Mesothelial cell of epicardium (in vitro differentiated cells): ENCODE measurements at places on chromosomes 2 and 18. TPM values are rescaled to one million over a fixed set of nuclear protein-coding genes. Genes with fewer than 3 reads are reported as not detected.

The TFPI gene
- total RNA-seq: 80.0 to 89.7 TPM (median 87.9 TPM) in 3 replicates

The PDE11A gene
- 22.9 to 25.6 TPM (median 23.9 TPM) in 3 replicates for total RNA-seq

The SKA1 gene
- total RNA-seq: 5.0 to 5.9 TPM (median 5.5 TPM) in 3 replicates

DNA sequence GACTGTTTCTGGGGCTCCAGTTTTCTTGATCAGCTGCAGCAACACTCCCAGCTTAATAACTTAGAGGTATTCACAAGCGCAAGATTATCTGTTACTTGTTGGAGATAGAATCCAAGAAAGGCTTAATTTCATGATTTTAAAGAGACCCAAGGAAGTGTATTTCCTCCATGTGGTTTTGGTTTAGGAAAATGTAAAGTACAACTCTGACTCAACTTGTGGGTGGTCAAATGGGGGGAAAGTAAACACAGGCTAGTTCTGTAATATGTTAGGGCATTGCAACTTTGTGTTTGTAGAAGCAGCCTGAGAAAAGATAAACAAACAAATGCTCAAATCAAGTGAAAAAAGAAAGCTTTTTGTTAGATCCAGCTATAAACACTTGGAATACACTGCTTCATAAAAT is 90.1 kb upstream of the COL3A1 start:
- no peaks in the 10 kb centered on the region for H3K27me3 ChIP-seq
- H3K27ac ChIP-seq: peak overlapping the region; percentile 1

GRCh38 chr2:166112193-166112605 is 15.6 kb downstream of the SCN1A start:
- H3K4me3 ChIP-seq: no peak overlapping the region
- no peaks in the 10 kb centered on the region for H3K4me1 ChIP-seq
- no peak overlapping the region for H3K27ac ChIP-seq
- no peaks in the 10 kb centered on the region for H3K36me3 ChIP-seq
- H3K27me3 ChIP-seq: no peaks in the 10 kb centered on the region

DNA sequence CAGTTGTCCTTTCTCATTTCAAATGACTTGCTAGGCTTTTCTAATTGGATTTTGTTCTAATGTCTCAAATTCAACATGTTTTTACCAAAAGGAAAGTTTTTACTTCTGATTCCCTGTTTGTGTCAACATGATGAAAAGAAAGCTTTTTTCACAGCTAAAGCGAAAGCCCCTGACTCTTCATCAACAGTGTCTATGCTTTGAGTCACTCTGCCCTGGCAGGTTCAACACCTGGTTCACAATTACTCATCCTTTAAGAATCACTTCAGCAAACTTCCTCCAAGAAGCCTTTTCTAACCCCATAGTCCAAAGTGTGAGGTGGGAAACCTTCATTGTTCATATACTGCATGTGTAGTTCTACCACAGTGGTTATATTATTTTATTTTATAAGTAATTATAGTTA is 7.6 kb upstream of the DSG2 start:
- H3K4me3 ChIP-seq: no peak overlapping the region
- no peaks in the 10 kb centered on the region for H3K27me3 ChIP-seq
- peaks cover 53% of the 10 kb centered on the region for H3K4me1 ChIP-seq

DNA sequence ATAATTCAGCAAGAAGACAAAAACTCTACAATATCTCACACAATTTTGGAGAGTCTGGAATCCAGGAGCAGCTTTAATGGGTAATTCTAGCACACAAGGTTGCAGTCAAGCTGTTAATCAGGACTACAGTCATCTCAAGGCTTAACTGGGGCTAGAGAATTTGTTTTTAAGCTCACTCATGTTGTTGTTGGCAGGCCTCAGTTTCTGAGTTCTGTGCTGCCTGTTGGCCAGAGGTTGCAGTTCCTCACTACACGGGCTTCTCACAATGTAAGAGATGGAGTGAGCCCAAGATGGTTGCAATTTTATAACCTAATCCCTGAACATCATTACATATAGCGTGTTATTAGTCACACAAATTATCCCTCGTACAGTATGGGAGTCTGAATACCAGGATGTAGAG is 50.6 kb upstream of the TMEFF2 start:
- DNase-seq: no peak
- H3K27ac ChIP-seq: no peak overlapping the region
- H3K27me3 ChIP-seq: peaks cover 2% of the 10 kb centered on the region
- H3K4me3 ChIP-seq: no peak overlapping the region
- no peaks in the 10 kb centered on the region for H3K4me1 ChIP-seq

DNA sequence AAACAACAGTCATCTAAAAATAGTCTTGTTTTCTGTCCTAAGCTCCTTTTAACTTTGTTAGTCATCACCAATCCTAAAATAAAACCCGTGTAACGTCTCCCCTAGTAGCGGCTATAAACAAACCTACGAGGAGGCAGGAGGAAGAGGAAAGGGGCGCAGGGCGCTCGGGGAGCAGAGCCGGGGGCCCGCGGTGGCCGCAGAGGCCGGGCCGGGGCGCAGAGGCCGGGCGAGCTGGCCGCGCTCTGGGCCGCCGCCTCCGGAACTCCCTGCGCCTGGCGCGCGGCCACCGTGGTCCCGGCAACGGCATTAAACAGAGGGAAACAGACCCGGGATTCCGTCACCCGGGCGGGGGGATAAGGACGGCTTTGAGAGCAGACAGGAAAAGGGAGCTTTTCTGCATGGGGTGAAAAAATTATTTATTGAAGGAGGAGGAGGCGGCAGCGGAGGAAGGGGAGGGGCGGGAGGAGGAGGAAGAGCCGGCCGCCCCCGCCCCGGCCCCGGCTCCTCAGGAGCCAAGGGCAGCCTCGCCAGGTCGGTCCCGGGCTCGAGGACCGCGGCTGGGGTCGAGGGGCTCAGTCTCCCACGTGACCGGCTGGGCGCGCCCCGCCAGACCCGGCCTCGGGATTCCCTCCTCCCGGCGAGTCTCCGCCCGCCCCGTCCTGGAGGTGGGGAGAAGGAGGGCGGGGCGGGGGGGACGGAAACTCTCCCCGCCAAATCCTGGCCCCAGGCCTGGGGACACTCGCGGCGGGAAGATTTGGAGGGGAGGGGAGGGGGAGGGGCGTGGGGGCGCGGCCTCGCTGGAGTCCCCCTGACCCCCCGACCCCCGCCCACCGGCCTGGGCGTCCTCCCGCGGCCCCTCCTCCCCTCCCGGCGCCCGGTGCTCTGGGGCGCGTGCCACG is 1.8 kb upstream of the NFATC1 start:
- H3K4me3 ChIP-seq: peak overlapping the region; percentile 71
- H3K27me3 ChIP-seq: peaks cover 80% of the 10 kb centered on the region
- no peaks in the 10 kb centered on the region for H3K36me3 ChIP-seq
- peak overlapping the region; percentile 93 for H3K27ac ChIP-seq

DNA sequence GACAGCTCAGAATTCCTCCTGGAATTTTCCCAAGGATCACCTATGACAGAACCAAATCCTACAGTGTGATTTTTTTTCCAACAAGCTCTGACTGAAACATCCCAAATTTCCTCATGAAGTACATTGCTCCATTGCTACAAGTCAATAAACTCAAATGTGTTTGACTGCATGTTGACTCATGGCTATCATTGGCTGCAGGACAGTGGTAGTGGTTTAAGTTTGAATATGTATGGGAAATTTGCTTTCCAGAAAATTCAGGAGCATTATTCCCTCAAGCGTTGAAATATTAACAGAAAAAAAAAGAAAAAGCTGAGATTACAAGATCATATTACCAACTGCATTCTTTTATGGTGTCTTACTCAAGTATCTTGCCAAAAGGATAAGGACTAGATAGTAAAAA is 402.8 kb upstream of the DSEL start:
- H3K27me3 ChIP-seq: no peaks in the 10 kb centered on the region
- H3K27ac ChIP-seq: no peak overlapping the region
- DNase-seq: no peak
- no peak overlapping the region for H3K4me3 ChIP-seq
- no peaks in the 10 kb centered on the region for H3K36me3 ChIP-seq

The MAP4K4 gene
- total RNA-seq: 170 to 175 TPM (median 174 TPM) in 3 replicates

GRCh38 chr2:86022661-86023365 is 82.9 kb downstream of the POLR1A start:
- H3K36me3 ChIP-seq: peaks cover 27% of the 10 kb centered on the region
- no peaks in the 10 kb centered on the region for H3K27me3 ChIP-seq
- no peak for DNase-seq
- no peak overlapping the region for H3K4me3 ChIP-seq
- H3K4me1 ChIP-seq: no peaks in the 10 kb centered on the region

- DNase-seq: no peak
- peak overlapping the region; percentile 92 for H3K27ac ChIP-seq
- no peaks in the 10 kb centered on the region for H3K27me3 ChIP-seq
Observed at GRCh38 chr2:37375741-37376288, 31.4 kb downstream of the QPCT start.

DNA sequence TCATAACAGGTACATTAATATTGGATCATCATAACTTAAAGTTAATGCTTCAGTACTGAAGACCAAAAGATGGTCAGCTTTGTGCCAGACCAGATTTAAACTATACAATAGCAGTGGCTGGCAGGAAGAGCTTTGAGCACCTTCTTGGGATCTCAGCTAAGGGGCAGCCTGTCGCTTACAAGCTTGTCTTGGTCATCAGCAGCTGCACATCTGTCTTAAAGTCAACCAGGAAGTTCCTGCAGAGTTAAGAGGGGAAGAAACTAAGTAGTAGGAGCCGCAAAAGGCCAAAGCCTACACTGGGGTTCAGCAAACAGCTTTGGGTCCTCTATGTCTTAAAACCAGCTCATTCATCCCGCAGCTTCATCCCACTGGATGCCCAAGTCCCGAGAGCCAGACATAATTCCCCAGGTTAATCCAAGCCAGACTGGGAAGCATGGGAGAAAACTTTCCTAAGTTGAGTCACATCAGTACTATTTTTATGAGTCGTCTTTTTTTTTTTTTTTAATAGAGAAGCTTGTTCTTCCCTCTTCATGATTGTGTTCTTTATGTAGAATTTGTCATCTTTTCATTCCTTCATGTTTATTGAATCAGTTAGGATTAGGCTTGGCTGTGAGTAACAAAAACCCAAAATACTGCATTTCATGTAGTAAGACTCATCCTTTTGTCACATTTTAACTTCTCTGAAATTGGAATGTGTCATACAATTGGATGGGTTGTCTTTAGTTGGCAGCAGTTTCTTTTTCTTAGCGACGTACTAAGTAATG is 59.3 kb downstream of the SERTAD2 start:
- H3K36me3 ChIP-seq: peaks cover 5% of the 10 kb centered on the region
- H3K4me3 ChIP-seq: no peak overlapping the region
- H3K27ac ChIP-seq: no peak overlapping the region

The IL36B gene
- not detected in 3 replicates for total RNA-seq

DNA sequence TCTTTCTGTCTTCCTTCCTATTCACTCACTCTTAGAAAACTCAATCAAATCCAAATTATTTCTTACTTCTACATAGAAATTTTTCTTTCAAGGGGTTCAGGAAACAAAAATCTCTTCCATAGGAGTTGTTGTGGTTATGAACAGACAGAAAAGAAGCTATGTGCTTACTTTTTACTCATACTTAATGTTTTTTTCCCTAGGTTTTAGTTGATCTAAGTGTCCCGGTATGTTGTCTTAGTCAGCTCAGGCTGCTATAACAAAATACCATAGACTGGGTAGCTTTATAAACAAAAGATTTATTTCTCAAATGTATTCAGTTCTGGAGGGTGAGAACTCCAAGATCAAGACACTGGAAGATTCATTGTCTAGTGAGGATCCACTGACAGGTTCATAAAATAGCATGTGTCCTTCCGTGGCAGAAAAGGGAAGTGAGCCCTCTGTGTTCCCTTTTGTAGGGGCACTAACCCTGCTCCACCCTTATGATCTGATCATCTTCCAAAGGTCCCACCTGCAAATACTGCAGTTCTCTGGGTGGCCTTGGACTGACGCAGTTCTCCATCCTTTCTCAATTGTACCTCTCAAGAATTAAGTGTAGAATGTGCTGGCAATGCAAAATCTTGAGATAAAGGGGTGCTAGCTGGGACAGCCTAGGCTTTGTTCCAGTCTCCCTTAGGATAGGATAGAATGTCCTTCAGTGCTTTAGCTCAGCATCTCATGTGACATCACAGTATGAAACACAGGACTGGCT is 14.4 kb upstream of the VRK2 start:
- H3K4me3 ChIP-seq: no peak overlapping the region
- no peaks in the 10 kb centered on the region for H3K36me3 ChIP-seq
- H3K4me1 ChIP-seq: no peaks in the 10 kb centered on the region
- DNase-seq: no peak
- no peak overlapping the region for H3K27ac ChIP-seq
- H3K27me3 ChIP-seq: no peaks in the 10 kb centered on the region

DNA sequence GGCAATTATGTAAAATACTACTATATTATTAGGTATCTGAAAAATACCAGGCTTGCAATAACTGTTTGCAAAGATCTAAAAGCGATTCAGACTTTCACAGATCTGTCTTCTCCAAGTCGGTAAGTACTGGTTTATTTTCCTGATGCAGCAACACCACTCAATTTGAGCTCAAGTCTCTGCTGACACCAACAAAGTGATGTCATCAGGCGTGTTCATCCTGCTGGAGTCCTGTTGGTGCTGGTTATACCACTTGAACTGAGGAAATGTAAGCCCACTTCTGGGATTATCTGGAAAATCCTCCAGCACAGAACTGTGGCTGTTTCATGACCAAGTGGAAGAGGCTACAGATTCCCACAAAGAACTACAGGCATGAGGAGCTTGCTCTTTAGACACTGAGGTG is 267.6 kb downstream of the BCL2 start:
- peaks cover 12% of the 10 kb centered on the region for H3K4me1 ChIP-seq
- H3K36me3 ChIP-seq: no peaks in the 10 kb centered on the region
- no peak overlapping the region for H3K27ac ChIP-seq
- H3K27me3 ChIP-seq: no peaks in the 10 kb centered on the region
- no peak for DNase-seq

The ASPRV1 gene
- total RNA-seq: 2.6 to 3.6 TPM (median 3.5 TPM) in 3 replicates
